ENCODE measurements at places on chromosomes 6 and 20.

DNA sequence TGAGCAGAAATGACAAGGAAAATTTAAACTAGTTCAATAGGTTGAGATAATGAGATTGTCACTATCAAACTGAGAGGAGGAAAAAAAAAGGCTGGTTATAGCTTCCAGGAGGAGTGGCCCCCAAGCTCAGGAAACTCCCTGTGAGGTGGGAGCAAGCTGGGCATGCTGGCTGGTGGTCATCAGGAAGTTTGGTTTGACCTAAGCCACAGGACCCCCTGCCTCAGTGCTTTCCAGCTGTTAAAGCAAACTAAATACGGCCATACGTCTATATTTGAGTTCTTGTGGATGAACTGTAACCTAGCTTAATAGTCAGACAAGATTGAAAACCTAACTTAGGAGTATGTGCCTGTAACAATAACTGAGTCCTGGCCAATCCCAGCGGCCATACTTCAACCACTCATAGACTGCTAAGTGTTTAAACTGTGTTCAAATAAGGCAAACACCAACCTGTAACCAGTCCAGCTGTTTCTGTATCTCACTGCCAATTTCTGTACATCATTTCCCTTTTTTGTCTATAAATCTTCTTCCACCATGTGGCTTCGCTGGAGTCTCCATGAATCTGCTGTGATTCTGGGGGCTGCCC, 24.6 kb upstream of the ZBTB24 start:
- no peak for DNase-seq

DNA sequence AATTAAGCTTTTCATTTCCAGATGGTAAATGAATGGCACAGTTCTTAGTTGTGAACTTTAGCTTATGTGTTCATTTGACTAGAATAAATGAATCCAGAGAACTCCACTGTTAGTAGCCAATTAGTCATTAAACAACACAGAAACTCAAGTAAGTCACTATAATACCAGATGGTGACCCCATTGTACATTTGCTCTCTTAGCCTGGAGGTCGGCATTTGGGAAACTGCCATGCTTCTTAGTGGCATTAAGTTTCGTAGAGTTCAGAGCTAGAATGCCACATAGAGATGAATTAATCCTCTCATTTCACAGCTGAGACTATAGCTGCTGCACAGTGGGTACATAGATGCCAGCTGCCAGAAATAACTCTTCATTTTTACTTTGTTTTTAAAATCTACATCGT, 10.8 kb upstream of the DTNBP1 start:
- DNase-seq = no peak

- no peak for DNase-seq
These were observed 201.0 kb downstream of the PRL start for GRCh38 chr6:22095836-22096235.

- DNase-seq = no peak
These were observed 4.9 kb upstream of the CDSN start for GRCh38 chr6:31125162-31125561.

DNA sequence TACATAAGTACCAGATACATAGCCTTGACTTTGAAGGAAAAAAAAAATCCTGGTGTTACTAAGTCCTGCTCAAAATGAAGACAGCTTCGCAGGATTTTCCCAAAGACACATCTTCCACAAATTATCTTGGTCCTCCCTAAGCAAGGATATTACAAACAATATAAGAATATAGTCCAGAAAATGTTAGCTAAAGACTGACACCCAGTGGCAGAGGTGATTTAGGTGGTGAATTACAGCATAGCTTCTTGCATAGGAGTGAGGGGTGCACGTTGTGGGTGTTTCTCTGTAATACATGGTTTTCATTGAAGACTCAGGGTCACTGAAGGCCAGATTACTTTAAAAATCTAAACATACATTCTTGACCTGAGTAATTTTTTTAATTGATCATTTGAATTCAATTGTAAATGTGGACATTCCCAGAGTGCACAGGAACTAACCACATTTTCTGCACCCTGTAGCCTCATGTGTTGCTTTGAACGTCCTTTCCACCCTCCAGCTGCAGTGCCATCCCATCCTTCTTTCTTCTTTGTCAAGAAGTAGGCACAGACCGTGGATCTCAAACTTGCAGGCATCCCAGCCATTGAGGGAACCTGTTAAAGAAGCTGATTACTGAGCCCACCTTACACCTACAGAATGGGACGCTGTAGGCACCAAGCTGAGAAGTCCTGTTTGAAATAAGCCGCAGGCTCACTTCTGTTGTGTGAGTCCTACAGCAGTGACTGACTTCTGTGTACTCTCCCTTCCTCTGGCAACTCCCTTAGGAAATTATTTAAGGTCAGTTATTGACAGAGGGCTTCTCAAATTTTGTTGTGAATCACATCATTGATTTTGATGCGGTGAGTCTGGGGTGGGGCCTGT, 102.6 kb downstream of the PERP start:
- DNase-seq = no peak

GRCh38 chr6:168605964-168606363, 165.0 kb downstream of the SMOC2 start:
- no peak for DNase-seq

GRCh38 chr20:25344634-25345033, 46.0 kb downstream of the ABHD12 start:
- DNase-seq = no peak

- DNase-seq = no peak
These were observed 40.1 kb downstream of the JAG1 start for GRCh38 chr20:10633718-10634117.

DNA sequence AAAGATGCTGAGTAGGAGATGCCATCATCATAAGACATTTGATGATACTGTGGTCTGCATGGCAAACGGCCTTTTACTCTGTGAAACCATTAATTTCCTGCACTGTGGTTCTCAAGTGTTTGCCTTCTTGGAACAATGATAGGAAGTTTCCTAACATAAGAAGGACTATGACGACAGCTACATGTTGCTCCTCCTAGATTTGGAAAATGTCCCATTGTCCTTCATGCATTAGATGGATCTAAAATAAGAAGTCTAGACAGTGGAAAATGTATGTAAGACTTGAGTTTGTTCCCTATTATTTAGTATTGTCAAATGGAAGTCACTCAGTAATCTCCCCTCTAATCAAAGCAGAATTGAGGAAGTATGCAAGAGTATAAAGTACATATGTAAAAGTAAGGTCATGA, 98.5 kb upstream of the TMEM170B start:
- no peak for DNase-seq
